ENCODE measurements at places on chromosomes 12 and 14.

- no peak for DNase-seq
These were observed 136.8 kb downstream of the TBX5 start for GRCh38 chr12:114269153-114269552.

- DNase-seq, result no peak
These were observed 29.3 kb upstream of the PDE3A start for GRCh38 chr12:20339060-20339459.

DNA sequence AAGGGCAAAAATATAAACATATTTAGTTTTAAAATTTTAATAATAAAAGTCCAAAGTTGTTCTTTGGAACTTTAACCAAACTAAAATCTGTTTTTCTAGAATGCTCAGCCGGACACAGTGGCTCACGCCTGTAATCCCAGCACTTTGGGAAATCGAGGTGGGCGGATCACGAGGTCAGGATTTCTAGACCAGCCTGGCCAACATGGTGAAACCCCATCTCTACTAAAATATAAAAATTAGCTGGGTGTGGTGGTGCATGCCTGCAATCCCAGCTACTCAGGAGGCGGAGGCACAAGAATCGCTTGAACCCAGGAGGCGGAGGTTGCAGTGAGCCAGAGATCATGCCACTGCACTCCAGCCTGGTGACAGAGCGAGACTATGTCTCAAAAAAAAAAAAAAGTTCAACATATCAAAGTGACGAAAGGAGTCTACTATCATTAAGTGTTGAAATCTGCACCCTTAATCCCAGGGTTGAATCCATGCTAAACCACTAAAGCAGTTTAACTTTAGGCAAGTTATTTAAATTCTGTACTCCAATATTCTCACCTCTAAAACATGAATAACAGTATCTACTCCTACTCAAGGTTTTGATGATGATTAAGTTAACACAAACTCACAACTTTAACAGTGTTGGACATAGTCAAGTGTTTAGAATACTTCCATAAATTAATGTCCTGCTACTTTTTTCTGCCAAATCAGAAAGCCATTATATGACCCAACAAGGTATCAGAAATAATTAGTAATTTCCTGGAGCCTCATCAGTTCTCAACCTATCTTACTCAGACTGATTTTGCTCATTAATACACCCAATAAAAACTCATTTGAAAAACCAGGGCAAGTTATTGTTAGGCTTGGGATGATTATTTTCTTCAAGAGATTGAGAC is 11.0 kb downstream of the HNRNPC start:
- DNase-seq, result no peak

DNA sequence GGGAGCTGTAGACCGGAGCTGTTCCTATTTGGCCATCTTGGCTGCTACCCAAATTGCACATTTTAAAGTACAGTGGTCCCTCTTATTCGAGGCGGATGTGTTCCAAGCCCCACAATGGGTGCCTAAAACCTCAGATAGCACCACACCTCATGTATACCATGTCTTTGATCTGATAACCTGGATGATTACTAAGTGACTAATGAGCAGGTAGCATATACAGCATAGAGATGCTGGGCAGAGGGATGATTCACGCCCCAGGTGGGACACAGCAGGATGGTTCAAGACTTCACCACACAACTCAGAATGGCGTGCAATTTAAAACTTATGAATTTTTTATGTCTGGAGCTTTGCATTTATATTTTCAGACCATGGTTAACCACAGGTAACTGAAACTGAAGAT is 255.0 kb downstream of the AKAP6 start:
- DNase-seq, result no peak

GRCh38 chr14:104821229-104821945 is 20.5 kb downstream of the ZBTB42 start:
- DNase-seq, result no peak

- no peak for DNase-seq
These were observed 95.3 kb upstream of the MED13L start for GRCh38 chr12:116372815-116373214.

- DNase-seq, result no peak
These were observed 266.0 kb downstream of the FBXL14 start for GRCh38 chr12:1328391-1328790.

- no peak for DNase-seq
These were observed 250.4 kb downstream of the FOXN3 start for GRCh38 chr14:89166633-89167032.

GRCh38 chr12:80234667-80235066 is 135.3 kb downstream of the OTOGL start:
- DNase-seq, result no peak

- DNase-seq, result no peak
These were observed 94.9 kb upstream of the RIC8B start for GRCh38 chr12:106679574-106679973.

DNA sequence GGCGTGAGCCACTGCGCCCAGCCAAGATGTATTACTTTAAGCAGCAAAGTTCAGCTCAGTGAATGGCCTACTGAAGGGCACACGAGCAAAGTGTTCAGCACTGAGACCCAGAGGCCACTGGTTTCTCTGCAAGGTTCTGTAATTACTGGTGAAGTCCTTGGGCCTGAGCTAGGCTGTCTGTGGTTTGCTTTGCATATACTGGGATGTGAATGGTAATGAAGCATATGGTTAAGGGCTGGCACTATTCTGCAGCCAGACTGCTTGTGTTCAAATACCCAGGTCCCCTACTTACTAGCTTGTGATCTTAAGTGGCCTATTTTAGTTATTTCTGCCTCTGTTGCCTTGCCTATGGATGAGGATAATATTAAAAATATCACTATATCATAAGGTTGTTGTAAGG is 72.0 kb downstream of the LLPH start:
- no peak for DNase-seq
